Stimulated activated CD4-positive, alpha-beta T cell treated with anti-CD3 and anti-CD28 coated beads, Interleukin-1b, Interleukin-23, amount 100 ng/mL, for 24 hours (primary cell): ENCODE measurements at places on chromosomes 6 and 20.
A peak's percentile ranks its signal among the peaks of the same experiment; 100 is the strongest.

GRCh38 chr6:57158658-57159057, 13.5 kb upstream of the BAG2 start:
- DNase-seq, result no peak

DNA sequence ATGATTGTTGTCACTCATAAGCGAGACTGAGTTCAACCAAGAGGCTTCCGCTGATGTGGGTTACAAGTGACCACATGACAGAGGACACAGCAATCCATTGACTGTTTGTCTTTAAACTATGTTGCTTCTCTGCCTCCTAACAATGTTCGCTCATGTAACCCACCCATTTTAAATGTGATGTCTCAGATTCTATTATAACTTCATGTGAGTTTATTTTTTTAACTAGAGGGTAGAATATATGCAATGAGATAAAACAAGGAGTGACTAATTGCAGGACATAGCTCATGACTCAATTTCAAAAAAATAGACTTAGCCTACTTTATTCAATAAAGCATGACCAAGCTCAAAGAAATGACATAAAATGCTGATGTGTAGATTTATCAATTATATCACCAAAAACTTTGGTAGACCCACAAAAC, 119.2 kb upstream of the SASH1 start:
- no peak for DNase-seq

GRCh38 chr6:6557886-6558285, 30.6 kb upstream of the LY86 start:
- no peak for DNase-seq

- no peak for DNase-seq
Observed at GRCh38 chr6:42138630-42139619, 3.5 kb downstream of the C6orf132 start.

- DNase-seq, result no peak
Observed at GRCh38 chr20:2136275-2136674, 34.6 kb downstream of the STK35 start.

DNA sequence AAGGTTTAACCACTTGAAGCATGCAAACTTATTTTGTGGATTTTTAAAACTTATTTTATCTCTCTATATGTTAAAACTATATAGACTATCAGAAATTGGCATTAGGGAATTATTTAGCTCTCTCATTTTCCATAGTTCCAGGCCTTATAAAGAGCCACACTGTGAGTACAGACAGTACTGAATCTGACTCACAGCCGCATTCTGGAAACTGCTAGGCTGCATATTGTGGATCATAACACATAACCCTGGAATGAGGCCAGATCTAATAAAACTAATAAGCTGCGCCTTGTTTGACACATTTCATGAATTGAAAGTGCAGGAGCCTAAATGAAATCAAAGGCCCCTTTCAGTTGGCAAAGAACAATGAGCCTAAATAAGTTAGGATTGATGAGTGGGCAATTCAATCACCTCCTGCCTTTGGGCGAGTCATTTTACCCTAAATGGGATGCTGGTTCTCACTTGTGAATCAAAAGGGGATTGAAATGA, 308.4 kb downstream of the PACRG start:
- DNase-seq, result no peak

DNA sequence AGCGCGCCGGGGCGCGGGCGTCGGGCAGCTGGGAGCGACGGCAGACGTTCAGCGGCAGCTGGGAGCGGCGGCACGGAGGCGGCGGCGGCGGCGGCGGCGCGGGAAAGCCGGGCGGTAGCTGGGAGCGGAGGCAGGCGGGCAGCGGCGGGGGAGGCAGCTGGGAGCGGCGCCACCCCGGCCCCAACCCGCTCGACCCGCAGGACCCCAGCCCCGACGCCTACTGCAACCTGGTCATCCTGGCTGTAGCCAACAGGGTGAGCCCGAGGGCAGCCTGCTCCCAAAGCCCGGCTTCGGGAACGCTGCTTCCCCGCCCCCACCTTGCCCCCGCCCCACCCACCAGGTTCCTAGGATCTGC, 8.9 kb downstream of the CCM2L start:
- no peak for DNase-seq

- DNase-seq, result no peak
Observed at GRCh38 chr6:45038226-45038625, 289.9 kb upstream of the RUNX2 start.

- no peak for DNase-seq
Observed at GRCh38 chr20:24016607-24017457, 28.3 kb upstream of the GGTLC1 start.

GRCh38 chr6:100574836-100575235, 110.1 kb upstream of the SIM1 start:
- no peak for DNase-seq

DNA sequence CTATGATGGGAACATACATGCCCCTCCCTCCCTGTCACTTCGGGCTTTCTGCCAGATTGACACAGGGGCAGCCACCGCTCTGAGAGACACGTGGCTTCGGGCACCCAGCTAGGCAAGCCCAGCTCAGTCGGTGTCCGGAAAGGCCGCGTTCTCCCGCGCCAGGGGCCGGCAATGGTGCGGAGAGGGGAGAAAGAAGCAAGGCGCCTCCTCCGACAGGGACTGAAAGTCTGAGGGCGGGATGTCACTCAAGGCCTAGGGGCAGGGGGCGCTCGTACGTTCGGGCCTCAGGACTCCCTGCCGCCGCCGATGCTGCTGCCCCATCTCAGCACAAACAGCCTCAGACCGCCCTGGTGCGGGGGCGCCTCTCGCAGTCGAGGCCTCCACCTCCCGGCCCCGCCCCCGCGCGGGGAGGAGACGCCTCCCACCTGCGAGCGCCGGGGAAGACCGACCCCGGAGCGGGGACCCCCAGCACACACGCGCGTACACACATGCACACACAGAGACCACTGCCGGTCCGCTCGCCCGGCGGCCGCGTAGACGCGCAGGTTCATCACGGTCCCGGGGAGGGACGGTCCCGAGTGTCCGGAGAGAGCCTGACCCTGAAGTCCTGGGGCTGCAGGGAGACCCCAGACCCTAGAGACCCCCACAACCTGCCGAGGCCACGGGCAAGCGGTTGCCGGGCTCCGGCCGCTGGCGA, 1.9 kb downstream of the GRM4 start:
- DNase-seq, result peak; percentile 54

- no peak for DNase-seq
Observed at GRCh38 chr20:62160253-62160652, 16.7 kb downstream of the SS18L1 start.

GRCh38 chr20:5511930-5512329, 195.2 kb upstream of the PROKR2 start:
- no peak for DNase-seq

DNA sequence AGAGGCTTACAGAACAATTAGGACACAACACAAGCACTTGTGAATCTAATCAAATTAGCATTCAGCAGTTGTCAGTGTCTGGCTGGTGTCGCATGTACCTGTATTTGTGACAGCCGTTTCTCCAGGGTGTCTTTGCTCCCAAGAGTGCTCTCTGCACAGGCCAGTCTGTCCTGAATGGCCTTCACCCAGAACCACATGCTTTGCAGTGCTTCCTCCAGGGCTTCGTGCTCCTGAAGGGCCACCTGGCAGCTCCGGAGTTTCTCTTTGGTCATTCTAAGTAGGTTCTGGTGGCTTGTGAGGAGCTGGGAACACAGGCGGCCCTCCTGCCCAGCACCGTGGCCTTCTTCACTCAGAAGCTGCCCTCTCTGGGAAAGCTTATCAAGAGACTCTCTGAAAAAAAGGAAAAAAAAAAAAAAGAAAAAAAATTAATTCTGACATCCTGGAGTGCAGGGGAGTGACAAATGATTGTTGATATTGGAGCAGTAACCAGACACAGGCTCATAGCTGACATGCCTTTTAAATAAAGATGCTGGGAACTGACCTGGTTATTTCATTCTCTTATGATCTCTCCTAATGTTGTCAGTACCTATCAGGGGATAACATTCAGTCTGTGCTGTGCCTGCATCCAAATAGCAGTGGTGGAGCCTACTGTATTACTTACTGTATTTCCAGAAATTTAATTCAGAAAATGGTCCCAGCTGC, 245.8 kb downstream of the SYNE1 start:
- no peak for DNase-seq

DNA sequence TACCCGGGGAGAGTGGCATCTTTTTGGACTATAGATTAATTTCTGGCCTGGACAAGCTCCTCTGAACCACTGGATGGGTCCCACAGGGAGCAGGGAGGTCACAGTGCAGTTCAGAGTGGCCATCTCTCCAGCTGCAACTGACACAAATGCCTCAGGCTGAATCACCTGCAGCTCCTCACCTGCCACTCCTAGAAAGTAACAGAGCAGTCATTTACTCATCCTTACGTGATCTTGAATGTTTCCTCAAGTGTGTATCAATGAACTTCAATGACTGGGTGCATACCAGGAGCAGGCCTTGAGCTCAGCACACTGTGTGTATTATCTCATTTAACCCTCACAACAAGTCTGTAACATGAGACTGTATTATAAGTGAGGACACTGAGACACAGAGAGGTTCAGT, 40.0 kb upstream of the SIRPG start:
- no peak for DNase-seq

GRCh38 chr6:82364087-82365015, 734 bp downstream of the TPBG start:
- DNase-seq, result no peak

GRCh38 chr6:81562169-81562568, 190.3 kb downstream of the TENT5A start:
- DNase-seq, result no peak

DNA sequence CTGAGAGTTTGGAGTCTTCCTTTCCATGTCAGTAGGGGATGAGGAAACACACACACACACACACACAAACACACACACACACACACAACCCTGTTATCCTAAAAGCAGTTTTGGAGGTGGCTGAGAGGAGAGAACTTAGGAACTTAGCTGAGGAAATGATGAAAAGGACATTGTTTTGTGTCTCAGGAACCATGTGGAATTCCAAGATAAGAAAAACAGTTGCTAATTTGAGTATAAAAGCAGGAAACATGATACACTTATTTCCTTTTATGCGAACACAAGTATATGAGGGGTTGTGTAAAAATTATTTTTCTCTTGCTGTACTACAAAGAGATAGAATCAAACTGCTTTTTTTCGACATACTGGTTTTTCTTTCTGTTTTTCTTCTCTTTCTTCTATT, at the start of gene MYCT1:
TSS of gene MYCT1 (plus strand) at position 264 of the 400 bp plus-strand sequence. CDS start at position 270, 6 bp downstream.
- DNase-seq, result no peak

GRCh38 chr6:27188885-27189418, 58.5 kb upstream of the PRSS16 start:
- no peak for DNase-seq

DNA sequence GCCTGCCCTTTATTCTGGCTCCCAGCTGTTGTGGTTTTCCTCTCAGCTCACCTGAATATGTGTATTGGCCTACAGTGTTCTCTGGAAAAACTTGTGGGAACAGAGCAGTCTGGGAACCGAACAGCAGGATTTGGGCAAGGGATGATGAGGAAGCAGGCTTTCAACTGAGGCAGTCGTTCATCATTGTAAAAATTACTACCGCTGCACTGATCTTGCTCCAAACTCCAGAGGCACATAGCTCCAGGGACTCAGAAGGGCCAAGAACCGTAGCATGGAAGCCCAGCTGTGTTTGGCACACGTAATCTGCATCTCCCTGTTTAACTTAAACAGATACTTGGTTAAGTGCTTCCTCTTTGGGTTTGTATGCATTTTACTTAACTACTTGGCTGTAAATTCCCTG, 48.3 kb upstream of the EEF1A1 start:
- no peak for DNase-seq

- DNase-seq, result no peak
Observed at GRCh38 chr6:108921547-108922361, 73.5 kb downstream of the ARMC2 start.

GRCh38 chr6:104572901-104573300, 286.8 kb downstream of the HACE1 start:
- DNase-seq, result no peak

GRCh38 chr6:51028276-51028675, 209.6 kb downstream of the TFAP2B start:
- no peak for DNase-seq

- DNase-seq, result no peak
Observed at GRCh38 chr6:77415706-77416105, 47.6 kb downstream of the HTR1B start.

DNA sequence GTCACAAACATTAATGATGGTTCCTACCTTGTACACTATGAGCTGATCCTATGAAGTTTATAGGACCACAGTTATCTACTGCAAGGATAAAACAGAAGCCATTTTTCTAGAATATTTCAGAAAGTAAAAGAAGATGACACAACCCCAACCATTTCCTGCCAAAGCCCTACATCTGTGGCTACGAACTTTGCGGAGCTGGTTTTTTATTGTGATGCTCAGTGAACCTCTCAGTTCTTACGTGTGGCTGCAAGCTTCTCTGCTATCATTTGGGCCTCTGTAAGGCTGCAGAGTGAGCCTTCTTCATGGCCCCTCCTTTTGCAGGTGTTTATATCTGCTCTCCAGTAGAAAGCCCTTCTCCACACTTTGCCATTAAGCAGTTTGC, 17.8 kb upstream of the TAGAP start:
- DNase-seq, result no peak

GRCh38 chr6:36267731-36268477, 2.0 kb upstream of the PNPLA1 start:
- no peak for DNase-seq

GRCh38 chr20:35305682-35306556, 13.7 kb upstream of the FAM83C start:
- DNase-seq, result peak; percentile 49

DNA sequence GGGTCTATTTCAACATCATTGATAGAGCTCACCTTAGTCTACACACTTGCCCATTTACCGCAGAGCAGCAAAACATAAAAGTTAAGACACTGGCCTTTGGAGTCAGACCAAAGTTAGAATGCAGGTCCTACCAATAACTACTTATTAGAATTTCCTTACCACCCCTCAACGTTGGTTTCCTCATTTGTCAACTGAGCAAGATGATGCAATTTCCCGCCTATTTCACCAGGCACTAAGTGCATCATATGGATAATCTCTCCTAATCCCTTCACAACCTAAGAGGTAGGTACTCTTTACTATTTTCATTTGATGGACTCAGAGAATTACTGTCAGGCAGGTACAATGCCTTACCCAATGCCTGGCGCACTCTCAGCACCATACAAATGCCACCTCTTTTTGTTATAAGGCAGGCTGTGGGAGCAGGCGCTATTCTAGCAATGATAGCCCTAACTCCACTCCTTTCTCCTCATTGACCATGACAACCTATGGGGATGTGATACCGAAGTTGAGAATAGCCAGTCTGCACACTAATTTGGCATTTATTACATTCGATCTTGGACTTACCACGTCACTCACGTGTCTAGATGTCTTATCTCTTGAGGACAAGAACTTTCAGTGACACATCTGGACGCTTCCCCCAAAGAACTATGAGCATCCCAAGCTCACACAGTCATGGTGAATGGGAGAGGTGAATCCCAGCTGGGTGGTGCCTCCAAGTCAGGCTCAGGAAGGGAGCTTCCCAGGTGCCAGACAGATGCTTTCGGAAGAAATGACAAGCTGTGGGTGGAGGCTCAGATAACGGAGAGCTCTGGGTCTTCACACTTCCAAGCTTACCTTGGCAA, 128.1 kb upstream of the STMND1 start:
- DNase-seq, result no peak

- DNase-seq, result no peak
Observed at GRCh38 chr6:139536751-139537617, 162.5 kb upstream of the CITED2 start.
